Activated CD4-positive, alpha-beta T cell treated with anti-CD3 and anti-CD28 coated beads, Interleukin-2, amount 10 ng/mL, durations not matched to agents 24 days and 14 days (primary cell): ENCODE measurements at places on chromosomes 12 and 14. TPM values are rescaled to one million over a fixed set of nuclear protein-coding genes. Genes with fewer than 3 reads are reported as not detected.

Gene HEATR5A
- total RNA-seq, result 23.6 and 24.2 TPM in 2 replicates

DNA sequence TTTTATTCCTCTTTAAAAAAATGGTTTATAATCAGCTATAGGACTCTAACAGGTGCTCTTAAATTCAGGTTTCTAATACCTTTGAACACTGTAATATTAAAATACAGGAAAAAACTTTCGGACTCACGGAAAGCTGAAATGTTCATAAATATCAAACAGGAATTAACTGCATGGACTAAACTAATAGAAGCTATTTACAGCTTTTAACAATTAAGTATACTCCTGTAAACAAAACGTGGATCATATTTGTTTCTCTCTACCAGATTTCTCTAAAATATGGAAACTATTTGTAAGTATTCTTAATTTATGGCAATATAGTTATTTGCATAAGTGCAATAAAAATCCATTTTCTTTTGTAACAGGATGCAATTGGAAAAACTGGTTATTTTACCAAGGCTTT is 108.9 kb upstream of the RESF1 start:
- H3K27ac ChIP-seq, result no peak overlapping the region
- H3K4me1 ChIP-seq, result no peaks in the 10 kb centered on the region
- H3K4me3 ChIP-seq, result no peak overlapping the region
- peaks cover 9% of the 10 kb centered on the region for H3K36me3 ChIP-seq
- no peak for DNase-seq
- H3K27me3 ChIP-seq, result no peaks in the 10 kb centered on the region

DNA sequence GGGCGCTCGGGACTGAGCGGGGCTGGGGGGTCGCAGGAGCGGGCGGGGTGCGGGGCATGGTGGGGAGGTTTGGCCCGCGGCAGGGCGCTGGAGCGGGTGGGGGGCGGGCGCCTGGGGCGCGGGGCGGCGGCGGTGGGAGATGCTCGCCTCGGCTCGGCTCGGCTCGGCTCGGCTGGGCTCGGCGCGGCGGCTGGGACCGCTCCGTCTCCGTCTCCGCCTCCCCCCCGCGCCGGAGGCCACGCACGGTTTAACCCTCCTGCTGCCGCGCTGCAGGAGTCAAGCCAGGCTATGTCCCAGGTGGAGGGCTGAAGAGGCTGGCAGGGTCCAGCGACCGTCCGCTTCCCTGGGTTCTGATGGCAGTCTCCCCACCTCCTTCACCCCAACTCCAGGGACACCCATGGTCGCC is at the start of gene PIANP:
Gene PIANP (minus strand): TSS at position 170 of the 406 bp plus-strand sequence. CDS start 2,754 bp downstream, outside the sequence.
- peaks cover 70% of the 10 kb centered on the region for H3K27me3 ChIP-seq
- H3K27ac ChIP-seq, result no peak within 1 kb of the TSS
- peak; percentile 87 for DNase-seq
- H3K4me1 ChIP-seq, result peaks cover 20% of the 10 kb centered on the region
- H3K36me3 ChIP-seq, result no peaks in the 10 kb centered on the region
- peak within 1 kb of the TSS; percentile 76 for H3K4me3 ChIP-seq

GRCh38 chr12:102912258-102912657 is 4.8 kb downstream of the PAH start:
- H3K27me3 ChIP-seq, result peaks cover 23% of the 10 kb centered on the region
- no peaks in the 10 kb centered on the region for H3K36me3 ChIP-seq
- DNase-seq, result no peak
- no peak overlapping the region for H3K27ac ChIP-seq
- peaks cover 2% of the 10 kb centered on the region for H3K4me1 ChIP-seq
- no peak overlapping the region for H3K4me3 ChIP-seq

DNA sequence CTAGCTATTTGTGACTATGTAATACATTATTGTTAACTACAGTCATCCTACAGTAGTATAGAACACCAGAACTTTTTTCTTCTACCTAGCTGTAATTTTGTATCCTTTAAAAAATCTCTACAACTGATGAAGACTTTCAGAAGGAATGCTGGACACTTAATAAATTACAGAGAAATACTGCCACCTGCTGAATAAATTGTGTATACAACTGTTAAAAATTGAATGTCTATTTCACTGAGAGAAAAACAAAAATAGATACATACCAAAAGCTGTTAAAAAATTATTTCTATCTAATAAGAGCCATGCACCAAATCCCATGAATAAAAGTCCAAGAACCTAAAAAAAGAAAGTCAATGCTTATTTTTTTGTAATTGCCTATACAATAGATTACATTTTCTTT is 6.6 kb downstream of the TSPAN19 start:
- H3K4me3 ChIP-seq, result no peak overlapping the region
- no peak overlapping the region for H3K27ac ChIP-seq
- no peak for DNase-seq
- no peaks in the 10 kb centered on the region for H3K4me1 ChIP-seq
- no peaks in the 10 kb centered on the region for H3K27me3 ChIP-seq

DNA sequence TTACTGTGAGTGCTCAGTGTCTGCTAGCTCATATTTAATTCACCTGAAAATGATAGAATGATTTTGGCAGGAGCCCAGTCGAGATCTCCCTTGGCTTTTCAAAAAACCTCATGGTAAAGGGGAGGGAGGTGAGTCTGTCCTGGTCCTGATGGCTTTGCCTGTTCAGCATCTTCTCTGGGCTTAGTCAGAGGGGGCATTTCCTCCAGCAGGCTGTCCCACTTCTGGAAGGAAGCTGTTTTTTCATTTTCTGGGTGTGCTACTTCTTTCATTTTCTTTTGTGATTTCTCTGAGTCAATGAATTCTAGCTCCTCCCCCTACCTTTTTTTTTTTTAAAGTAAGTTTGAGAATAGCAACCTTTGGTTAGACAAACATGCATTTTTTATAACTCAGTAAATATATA is 58.8 kb downstream of the TMX1 start:
- H3K27ac ChIP-seq, result peak overlapping the region; percentile 50
- no peaks in the 10 kb centered on the region for H3K36me3 ChIP-seq
- no peaks in the 10 kb centered on the region for H3K27me3 ChIP-seq
- DNase-seq, result peak; percentile 66
- H3K4me3 ChIP-seq, result no peak overlapping the region
- peaks cover 10% of the 10 kb centered on the region for H3K4me1 ChIP-seq

DNA sequence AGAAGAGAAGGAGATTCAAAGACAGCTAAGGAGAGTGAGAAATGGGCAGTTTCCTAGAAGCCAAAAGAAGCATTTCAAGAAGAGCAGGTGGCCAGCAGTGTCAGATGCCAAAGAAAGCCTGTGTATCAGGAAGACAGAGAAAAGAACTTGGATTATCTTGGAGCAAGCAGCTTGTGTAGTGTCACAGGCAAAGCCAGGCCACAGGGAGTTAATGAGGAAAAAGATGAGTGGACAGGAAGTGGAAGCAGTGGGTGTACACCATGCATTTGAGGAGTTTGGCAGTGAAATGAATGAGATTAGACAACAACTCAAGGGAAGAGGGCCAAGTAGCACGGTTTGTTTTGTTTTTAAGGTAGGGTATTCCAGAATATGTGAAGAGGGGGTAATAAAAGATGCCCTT is 5.6 kb upstream of the MYH7 start:
- peaks cover 2% of the 10 kb centered on the region for H3K4me1 ChIP-seq
- no peak for DNase-seq
- H3K4me3 ChIP-seq, result no peak overlapping the region
- no peaks in the 10 kb centered on the region for H3K36me3 ChIP-seq
- H3K27me3 ChIP-seq, result peaks cover 2% of the 10 kb centered on the region
- no peak overlapping the region for H3K27ac ChIP-seq
